ENCODE measurements at places on chromosomes 3 and 15.

GRCh38 chr15:95715906-95716656 lies 614.4 kb upstream of the NR2F2 start:
- no peak for DNase-seq

DNA sequence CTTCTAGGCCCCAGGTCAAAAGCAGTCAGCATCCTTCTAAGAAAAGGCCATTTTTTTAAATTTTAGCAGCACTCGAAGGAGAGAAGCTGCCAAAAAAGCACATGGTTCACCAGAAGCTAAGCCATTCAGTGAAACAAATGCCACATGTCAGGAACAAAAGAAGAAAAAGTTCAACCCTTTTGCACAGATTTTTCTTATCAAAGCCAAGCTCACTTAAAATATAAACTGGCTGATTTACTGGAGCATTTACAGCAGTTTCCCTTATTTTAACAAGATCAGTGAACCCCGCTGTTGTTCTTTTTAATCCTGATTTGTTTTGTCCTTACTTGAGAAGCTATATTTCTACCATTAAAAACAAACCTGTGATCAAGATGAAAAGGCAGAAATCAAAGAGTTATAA lies 46.5 kb upstream of the SYNPR start:
- no peak for DNase-seq

- no peak for DNase-seq
Observed at GRCh38 chr3:190120269-190121060, at the start of gene P3H2. Gene P3H2 (minus strand): TSS chr3:190120897. CDS start chr3:190120731, 166 bp downstream.

DNA sequence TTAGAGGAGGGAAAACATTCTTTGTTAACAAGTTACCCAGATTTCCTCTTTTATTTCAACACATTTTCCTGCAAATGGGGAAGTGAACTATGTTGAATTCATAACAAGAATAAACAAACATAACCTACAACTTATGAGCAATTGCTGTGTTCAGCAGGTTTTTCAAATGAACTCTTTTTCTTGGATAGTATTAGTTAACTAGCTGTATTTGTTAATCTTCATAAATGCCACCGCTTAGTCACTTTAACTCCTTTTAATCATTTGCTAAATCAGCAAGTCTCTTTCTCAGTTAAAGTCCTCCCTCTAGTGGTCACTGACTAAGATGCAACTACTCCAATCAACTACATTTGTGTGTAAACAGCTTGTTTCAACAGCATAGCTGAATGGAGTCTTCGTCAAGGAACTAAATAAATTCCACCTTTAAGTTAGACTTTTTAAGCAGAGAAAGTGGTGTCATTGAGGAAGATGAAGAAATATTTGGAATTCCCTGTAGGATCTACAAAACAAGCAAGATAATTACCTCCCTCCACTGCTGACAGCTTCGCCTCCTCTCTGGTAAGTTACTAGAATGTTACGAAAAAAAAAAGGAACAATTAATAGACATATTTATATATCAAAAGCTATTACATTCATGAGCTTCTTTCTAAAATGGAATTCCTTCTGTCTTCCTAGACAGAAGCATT lies 1122.0 kb downstream of the ROBO1 start:
- DNase-seq: no peak

GRCh38 chr3:127698691-127699415 lies 26.1 kb downstream of the ABTB1 start:
- DNase-seq: no peak

DNA sequence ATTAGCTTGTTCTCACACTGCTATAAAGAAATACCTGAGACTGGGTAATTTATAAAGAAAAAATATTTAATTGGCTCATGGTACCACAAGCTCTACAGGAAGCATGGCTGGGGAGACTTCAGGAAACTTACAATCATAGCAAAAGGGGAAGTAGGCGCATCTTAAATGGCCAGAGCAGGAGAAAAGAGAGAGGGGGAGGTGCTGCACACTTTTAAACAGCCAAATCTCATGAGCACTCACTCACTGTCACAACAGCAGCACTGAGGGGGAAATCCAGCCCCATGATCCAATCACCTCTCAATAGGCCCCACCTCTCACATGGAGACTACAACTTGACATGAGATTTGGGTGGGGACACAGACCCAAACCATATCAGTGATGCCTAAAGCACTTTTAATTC lies 82.5 kb downstream of the DCLK3 start:
- no peak for DNase-seq

DNA sequence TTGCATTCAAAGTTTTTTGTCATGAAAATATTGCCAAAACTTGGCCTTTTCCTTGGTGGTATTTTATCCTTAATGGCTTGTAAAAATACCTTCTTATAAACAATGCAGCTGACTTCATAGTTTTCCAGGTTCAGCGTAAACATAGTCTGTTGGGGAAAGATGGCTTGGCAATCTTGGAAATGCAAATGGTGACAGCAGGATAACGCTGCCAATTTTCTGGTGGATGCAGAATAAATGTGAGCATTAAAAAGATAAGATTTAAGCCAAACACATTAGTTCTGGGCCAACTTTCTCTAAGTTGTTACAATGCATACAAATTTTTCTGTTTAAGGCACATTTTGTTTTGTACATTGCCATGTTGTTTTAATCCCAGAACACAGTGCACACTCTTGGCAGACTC lies 147.0 kb upstream of the POU1F1 start:
- DNase-seq: no peak

DNA sequence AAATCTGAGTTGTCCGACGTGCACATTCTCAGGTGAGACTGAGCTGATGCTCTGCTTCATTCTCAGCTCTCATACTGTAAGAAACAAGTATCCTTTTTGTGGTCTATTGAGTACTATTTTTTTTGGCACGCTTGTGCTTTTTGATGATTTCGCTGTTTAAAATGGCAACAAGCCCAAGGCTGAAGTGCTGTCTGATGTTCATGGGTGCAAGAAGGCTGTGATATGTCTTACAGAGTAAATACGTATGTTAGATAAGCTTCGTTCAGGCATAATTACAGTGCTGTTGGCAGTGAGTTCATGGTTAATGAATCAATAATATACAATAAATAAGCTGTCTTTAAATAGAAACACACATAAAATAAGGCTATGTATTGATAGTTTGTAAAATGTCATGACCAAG lies 27.2 kb downstream of the AQR start:
- no peak for DNase-seq

- no peak for DNase-seq
Observed at GRCh38 chr15:25664761-25665160, 198.4 kb downstream of the ATP10A start.

DNA sequence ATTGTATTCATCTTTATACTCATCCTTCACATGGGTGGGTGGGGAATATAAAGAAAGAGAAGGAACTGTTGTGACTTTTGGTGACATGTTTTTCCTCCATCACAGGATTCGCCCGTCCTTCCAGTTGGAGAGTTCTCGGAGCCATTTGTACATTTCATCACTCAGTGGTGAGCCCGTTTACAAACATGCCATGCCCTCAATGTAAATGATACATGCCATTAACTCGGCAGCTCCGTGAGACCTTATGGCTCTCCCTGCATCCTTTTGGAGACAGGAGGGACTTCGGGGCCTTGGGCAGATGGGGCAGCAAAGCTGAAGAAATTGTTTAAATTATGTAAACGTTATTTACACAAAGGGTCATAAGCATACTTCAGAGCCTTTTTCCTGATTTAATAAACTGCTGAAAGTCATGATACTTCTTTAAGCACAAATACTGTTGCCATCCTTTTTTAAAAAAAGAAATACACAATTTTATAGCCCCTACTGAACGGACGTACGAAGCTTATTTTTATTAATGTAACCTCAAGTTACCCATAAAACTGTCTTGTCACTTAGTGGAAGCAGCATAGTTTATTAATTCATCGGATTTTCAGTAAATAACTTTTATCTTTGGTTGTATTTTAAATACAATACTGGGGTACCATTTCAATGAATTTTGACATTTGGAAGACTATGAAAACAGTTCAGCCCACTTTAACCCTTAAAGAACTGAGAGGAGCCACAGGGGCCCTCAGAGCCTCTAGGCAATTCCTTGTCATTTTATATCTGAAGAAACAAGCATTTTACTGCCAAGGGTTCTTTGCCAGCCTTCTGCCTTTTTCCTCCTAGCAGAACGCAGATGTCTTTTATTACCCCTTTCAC lies 55.6 kb upstream of the SKOR1 start:
- no peak for DNase-seq

- DNase-seq: no peak
Observed at GRCh38 chr3:55868347-55868746, 381.2 kb upstream of the WNT5A start.

DNA sequence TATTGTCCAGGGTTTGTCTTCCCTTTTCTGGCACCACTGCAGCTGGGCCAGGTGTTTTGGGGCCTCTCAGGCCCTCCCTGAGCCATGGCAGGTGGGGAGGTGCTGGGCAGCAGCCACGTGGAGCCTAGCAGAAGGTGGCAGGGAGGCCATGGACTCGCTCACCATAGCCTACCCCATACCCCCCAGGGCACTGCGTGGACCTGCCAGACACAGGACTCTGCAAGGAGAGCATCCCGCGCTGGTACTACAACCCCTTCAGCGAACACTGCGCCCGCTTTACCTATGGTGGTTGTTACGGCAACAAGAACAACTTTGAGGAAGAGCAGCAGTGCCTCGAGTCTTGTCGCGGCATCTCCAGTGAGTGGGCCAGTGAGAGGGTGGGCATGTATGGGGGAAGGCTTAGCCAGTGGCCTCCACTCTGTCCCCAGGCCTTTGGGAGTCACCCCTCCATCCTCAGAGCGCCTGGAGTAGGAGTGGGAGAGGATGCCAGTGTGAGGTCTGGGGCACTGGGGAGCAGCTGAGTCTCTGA lies 11.9 kb downstream of the SPINT1 start:
- DNase-seq: no peak

DNA sequence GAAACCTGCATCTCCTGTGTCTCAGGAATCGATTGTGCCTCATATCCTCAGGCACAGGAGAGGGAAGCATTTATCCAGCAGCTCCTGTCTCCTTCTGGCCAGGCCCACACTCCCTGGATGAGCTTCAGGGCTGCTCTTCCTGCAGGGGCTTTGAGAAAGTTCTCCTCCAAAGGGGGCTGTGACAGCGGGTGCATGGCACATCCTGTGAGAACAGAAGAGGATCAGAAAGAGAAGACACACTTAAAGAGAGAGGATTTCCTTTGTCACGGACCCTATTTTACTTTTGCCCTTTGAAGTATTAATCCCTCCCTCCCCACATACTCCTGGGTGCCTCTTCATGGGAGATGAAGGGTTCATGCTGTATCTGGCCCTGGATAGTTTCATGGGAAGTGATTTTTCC lies 46.0 kb downstream of the MFSD1 start:
- no peak for DNase-seq

- no peak for DNase-seq
Observed at GRCh38 chr3:82875401-82875800, 1114.0 kb upstream of the GBE1 start.

- no peak for DNase-seq
Observed at GRCh38 chr3:99659951-99660350, 21.6 kb downstream of the COL8A1 start.

- peak; percentile 29 for DNase-seq
Observed at GRCh38 chr15:34436956-34437442, 609 bp downstream of the GOLGA8A start.

- no peak for DNase-seq
Observed at GRCh38 chr3:9767418-9767817, 2.3 kb downstream of the CAMK1 start.

- no peak for DNase-seq
Observed at GRCh38 chr3:41026394-41027177, 172.7 kb upstream of the CTNNB1 start.

- no peak for DNase-seq
Observed at GRCh38 chr3:197122394-197122793, 92.8 kb upstream of the MELTF start.

- DNase-seq: no peak
Observed at GRCh38 chr15:28914046-28914445, 28.3 kb downstream of the APBA2 start.

- DNase-seq: no peak
Observed at GRCh38 chr3:47228088-47228487, 54.5 kb downstream of the KIF9 start.

DNA sequence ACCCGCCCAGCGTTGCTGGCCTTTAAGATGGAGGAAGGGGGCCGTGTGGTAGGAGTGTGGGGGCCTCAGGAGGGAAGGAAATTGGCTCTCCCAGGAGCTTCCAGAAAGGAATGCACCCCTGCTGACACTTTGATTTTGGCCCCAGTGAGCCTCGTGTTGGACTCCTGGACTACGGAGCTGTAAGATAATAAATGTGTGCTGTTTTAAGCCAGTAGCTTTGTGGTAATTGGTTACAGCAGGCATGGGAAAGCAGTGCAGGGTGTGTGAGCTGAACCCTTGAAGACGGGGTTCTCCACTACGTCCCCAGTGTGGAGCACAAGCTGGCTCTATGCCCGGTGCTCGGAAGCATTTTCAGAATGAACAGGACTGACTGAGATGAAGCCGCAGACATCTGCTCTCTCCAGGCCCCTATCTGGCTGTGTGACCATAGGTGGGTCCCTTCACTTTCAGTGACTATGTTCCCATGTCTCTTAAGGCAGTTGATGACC lies 22.9 kb upstream of the CGNL1 start:
- DNase-seq: no peak

- no peak for DNase-seq
Observed at GRCh38 chr3:126676919-126677705, 22.2 kb upstream of the TXNRD3 start.

DNA sequence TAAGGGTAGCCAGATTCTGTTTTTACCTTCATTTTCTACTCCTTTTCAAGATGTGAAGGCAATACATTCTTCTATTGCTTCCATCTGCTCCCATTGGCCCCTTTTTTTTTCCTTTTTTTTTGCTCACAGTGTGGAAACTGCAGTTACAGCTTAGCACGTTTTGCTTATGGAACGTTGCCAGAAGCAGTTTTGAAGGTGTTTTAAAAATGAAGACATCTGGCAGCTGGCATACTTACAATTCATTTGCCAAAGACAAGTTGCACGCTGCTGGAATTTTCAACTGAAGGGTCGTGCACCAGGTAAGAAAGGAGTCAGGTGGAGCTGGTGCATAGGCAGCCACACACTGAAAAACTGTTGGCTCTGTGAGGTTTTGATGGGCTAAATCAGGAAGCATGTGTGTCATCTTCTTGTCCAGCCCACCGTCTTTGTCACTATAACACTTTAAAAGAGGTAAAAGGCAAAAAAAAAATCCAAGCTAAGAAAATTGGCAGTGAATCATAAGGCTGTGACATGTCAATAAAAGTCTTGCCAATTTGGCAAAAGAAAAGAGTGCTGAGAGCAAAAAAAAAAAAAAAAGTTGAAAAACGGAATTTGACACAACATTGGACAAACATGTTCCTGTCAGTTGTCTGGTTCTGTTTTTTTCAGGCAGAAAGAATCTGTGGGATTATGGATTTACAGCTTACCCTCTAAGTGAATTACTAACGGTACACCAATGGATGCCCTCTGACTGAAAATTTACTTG lies 225.4 kb upstream of the SOX2 start:
- DNase-seq: no peak

- DNase-seq: no peak
Observed at GRCh38 chr15:98322581-98322980, 325.8 kb upstream of the IGF1R start.

- DNase-seq: no peak
Observed at GRCh38 chr3:6644070-6644929, 216.6 kb upstream of the GRM7 start.

- no peak for DNase-seq
Observed at GRCh38 chr15:101107625-101108460, 144.0 kb downstream of the CHSY1 start.

Data from stimulated activated CD4-positive, alpha-beta T cell treated with anti-CD3 and anti-CD28 coated beads, Interleukin-15, amount 100 ng/mL, for 1 hour (primary cell).